NB4 (cell line): ENCODE measurements at places on chromosomes 11 and 22.
A peak's percentile ranks its signal among the peaks of the same experiment; 100 is the strongest.

GRCh38 chr11:123316003-123316402 is 114.1 kb upstream of the GRAMD1B start:
- DNase-seq: no peak

DNA sequence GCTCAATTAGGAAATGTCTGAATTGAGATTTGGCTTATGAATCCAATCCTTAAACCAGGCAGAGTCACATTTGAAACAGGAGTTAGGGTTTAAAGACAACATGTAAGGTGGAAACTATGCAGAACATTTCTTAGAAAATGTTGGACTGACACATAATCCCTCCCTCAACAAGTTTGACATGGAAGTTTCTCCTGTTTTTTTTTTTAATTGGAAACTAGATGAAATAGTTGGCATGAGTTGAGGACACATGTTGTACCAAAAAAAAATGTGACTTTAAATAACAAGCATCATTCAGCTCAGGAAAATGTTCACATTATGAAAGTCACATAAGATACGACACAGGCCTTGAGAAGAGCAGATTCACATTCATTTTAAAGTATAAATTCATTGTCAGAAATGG is 154.9 kb upstream of the DDI1 start:
- no peak for DNase-seq

GRCh38 chr22:45317551-45318167 is 7.9 kb downstream of the FAM118A start:
- peak; percentile 18 for DNase-seq

DNA sequence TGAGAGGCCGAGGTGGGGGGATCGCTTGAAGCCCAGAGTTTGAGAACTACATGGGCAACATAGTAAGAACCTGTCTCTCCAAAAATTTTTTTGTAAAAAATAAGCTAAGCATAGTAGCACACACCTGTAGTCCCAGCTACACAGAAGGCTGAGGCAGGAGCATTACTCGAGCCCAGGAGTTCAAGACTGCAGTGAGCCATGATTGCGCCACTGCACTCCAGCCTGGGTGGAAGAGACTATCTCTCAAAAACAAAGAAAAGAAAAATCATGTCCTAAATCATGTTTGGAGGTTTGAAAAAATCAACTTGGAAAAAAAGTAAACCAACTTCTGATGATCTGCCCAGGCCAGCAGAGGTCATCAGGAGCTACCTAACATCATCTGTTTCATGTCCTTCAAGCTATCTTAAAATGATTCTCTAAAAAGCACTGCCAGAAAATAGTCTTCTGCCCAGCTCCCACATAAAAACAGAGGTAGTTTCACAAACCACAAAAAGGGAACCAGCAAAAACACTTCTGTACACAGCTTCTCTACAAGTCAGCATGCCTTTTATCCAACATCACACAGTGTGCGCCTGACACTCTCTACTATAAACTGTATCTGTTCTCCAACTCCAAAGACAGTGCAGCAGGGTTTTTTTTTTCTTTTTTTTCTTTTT is 165.0 kb downstream of the SOX6 start:
- peak; percentile 28 for DNase-seq

- DNase-seq: no peak
These were observed 26.1 kb downstream of the TYR start for GRCh38 chr11:89203814-89204213.

DNA sequence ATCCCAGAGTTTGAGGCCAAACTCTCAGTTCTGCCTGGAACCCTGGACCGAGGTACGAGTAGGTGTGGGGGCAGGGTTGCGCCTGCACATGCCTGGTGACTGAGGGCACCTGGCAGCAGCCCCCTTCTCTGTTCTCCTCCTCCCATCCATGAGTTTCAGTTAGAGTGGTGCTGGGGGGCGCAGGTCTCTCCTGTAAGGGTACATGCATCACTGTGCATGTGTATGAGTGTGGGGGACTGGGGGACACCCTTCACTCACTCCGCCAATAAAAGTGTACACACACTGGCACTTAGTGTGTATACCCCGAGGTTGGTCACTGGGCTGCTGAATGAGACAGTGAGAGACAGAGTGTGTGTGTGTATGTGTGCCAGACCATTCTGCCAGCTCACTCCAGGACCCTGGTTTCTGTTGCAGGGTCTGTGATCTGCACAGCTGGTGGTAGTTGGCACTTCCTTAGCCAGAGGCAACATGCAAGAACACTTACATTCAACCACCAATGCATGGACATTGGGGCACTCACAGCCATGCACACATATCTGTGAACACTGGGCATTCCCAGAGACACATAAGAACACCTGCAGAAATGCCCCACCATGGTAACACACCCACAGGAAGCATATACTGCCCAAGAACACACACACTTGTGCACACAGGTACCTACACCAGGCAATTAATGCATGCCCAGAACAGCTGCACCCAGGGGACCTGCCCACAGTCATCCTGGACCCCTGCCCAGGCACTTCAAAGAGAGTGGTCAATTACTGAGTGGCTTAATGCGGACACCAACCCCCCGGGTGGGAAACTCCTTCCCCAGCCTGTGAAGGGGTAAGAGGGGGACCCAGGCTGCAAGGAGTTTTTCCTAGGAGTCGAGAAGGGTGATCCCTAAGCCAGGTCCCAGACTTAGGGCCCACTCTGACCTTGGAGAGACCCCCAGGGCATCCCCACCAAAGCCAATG is 1.2 kb upstream of the NRXN2 start:
- DNase-seq: peak; percentile 55

DNA sequence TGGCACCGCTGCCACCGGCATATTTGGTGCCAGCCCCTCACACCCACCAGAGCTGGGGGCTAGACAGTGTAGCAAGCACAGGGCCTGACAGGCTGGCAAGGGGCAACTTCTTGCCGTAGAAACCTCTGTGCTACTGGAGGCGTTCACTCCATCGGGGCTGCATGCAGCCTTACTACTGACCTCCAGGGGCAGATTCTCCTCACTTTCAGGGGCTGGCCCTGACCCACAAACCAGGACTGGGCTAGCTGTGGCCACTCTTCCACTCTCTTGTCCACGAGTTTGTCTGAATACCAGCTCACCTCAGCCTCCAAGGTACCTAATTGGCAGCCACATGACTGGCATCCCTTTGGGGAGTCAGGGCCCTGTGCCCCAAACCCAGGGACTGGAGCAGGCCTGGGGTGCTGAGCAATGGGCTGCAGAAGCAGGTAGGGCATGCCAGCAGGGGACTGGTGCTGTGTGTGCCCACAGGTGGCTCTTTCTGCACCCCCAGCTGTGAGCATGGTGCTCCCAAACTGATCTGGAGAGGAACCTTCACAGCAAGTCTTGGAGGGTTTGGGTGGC is 2.1 kb upstream of the LMO1 start:
- DNase-seq: no peak

DNA sequence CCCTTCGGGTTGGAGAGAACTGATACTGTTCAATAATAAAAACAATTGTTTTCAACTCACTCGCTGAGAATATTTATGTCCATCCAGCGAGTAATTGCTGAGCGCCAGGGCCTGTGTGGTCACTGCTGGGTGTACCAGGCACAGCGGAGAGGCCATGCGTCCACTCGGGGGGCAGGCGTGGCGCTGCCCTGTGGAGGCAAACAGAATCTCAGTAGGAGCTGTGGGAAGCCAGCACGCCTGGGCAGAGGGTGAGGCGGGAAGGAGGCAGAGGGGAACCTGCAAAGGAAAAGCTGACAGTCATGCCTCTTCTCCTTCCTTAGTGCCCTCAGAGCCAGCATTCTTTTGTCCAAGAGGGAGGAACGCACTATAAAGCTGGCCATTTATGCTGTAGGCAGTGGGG is 11.4 kb downstream of the GLB1L3 start:
- DNase-seq: no peak

DNA sequence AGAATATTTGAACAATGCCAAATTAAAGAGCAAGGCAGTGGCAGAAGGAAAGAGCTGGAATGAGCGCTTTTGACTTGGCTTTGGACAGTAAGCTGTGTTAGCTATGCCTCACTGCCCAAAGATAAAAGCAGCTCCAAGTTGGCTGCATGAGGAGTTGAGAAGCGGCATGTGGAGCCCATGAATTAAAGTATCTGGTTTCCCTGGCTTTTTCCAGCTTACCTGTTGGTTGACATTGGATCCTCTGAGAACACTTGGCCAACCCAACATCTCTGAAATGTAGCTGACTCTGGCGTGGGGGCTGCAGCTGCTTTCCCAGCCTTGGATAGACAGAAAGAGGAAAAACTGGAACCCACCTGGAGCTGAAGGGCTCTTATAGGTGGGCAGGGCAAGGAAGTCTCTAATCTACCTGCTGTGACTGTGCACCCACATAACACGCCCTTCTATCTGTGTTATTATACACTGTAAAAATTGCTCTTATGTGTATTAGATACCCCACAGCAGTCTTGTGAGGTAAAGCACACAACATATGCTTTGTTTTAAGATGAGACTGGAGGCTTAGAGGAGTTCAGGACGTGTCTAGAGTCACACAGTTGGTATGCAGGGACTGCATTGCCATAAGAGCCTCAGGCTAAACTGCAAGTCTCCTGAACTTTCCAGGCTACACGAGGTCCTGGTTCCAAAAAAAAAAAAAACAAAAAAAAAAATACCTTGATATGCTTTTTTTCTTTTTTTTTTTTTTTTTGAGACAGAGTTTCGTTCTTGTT is 5.8 kb downstream of the UBASH3B start:
- no peak for DNase-seq

DNA sequence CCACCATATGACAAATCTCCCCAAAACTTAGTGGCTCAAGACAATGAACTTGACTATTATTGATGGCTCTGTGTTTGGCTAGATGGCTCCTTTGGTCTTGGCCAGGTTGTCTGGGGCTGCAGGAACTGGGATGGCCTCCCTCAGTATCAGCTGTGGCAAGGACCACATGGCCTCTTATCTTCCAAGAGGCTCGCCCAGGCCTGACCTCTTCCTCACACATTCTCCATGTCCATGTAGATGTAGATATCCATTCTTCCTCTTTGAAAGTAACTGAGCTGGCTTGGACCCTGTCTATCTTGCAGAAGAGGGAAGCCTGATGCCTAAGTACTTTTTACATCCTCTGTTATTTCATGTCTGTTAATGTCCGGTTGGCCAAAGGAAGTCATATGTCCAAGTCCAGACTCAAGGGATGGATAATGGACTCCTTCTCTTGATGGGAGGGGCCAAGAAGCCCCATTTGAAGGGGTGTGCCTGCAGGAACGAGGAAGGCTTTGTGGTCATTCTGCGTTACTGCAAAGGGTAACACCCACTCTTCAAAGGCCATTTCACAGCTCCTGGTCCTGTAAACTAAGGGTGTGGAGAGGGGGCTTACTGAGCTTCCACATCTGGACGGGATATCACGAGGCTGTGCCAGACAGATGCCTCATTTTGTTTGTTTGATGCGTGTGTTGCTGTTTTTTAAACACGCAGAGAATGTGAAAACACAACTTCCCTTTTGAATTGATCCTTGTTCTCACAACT is 87.1 kb downstream of the GRIK4 start:
- DNase-seq: no peak

DNA sequence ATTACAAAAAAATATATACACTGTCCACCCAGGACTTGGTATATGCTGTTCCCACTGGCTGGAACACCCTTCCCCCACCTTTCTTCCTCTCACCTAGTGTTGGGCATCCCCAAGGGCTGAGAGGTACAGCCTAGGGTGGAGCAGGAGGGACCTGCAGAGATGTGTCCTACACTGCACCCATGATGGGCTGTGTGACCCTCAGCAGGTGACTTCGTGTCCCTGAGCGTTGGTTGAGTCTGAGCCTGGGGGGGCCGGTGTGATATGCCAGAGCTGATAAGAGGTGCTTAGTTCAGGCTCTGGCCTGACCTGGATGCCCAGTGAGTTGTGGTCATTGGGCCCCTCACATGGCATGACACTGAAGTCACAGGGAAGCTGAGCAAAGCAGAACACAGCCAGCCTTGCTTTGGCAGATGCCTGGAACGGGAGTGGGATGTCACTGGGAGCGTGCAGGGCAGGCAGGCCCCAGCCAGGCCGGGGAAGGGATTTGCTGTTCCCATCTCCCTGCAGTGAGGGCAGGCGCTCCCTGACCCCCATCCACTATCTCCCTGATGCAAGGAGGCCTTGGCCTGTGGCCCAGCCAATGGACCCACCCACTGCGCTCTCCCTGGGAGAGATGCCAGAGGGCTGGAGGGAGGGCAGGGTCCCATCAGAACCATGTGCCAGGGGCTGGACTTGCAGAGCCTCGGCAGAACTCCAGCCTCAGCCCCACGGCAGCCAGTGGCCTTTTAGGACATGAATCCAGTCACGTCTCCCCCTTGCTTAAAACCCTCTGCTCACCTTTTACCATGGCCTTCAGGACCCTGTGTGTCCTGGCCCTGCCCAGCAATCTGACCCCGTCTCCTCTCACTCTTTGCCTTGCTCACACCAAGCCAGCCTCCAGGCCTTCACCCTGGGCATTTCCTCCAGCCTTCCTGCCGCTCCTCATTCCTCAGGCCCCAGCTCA is 138.9 kb downstream of the MN1 start:
- no peak for DNase-seq

GRCh38 chr11:36162006-36162882 is 127.0 kb downstream of the COMMD9 start:
- DNase-seq: no peak

- peak; percentile 76 for DNase-seq
These were observed 43.5 kb upstream of the TCF20 start for GRCh38 chr22:42313804-42314581.

DNA sequence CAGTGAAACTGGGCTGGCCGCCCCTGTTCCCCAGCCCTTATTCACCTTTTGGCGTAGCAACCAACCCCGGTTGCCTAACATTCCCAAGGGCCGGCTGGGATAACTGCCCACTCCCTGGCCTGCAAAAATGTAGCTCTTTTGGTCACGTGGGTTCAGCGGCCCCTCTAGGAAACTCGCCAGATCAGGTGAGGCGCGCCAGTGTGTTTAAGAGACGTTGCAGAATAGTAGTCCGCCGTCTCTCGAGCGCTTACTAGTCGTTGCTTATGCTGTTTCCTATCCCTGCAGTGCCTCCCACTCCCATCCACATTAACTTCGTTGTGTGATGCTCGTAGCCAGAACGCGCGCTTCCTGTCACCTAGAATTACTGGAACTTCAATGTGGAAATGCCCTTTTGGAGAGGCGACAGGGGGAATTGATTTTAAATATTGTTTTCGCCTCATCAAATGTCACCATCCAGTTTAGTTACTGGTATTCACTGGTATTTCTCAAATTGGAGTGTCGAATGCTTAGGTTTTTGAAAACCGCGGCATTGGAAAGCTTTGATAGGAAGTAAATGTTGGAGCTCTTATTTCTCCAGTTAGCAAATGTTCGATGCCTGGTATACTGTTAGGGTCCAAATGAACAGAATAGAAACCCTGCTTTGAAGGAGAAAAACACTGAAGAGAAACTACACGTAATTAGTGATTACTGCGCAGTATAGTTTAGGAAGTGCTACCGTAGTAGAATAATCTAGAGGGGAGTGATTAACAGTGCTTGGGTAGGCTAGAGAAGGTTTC is 823 bp downstream of the CEP57 start:
- peak; percentile 87 for DNase-seq

GRCh38 chr11:28146123-28146751 is 38.0 kb downstream of the METTL15 start:
- peak; percentile 49 for DNase-seq

DNA sequence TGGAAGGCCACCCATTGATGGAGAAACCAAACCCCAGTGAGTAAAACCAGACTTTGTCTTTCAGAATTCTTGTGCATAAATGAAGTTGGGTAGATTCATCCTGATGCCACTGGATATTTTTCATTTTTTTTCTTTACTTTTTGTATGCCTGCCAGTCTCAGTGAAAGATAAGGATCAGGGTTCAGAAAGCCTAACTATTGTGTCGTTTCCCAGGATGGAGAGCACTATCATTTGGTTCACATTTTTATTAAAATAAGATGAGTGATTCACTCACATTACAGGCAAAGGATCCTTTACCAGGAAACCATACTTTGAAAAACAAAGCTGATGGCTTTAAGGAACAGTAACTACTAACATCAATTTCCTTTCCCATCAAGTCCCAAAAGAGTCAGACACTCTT is 52.0 kb downstream of the ARFGAP2 start:
- no peak for DNase-seq
